ENCODE measurements at places on chromosomes 6 and 20.
A peak's percentile ranks its signal among the peaks of the same experiment; 100 is the strongest.

GRCh38 chr20:31987744-31988143 is 19.8 kb downstream of the XKR7 start:
- no peak for DNase-seq

DNA sequence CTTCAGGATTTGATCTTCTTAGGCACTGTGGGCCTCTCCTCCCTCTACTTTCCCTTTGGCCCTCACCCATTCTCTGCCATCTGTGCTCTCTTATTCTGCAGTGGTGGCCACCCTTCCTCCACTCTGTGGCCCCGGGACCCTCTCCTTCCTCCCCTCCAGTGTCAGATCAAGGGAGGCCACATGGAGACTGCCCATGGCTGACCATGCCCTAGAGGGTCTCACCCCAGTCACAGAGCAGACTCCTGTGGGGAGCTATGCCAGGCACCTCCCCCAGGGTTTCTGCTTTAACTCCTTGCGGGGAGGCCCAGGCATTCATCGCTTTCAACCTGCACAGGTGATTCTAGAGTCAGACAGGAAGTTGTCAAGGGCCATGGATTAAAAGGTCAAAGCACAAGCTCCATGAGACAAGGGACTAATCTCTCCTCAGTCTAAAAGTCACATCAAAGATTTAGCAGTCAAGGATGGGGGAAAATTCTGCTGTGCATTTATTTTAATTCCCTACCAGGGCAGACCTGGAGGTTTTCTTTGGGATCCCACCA is 15.7 kb upstream of the CST3 start:
- DNase-seq: no peak

- no peak for DNase-seq
These were observed 465.2 kb upstream of the CITED2 start for GRCh38 chr6:139839506-139840156.

- DNase-seq: no peak
These were observed 388.1 kb downstream of the EPM2A start for GRCh38 chr6:145347216-145347615.

DNA sequence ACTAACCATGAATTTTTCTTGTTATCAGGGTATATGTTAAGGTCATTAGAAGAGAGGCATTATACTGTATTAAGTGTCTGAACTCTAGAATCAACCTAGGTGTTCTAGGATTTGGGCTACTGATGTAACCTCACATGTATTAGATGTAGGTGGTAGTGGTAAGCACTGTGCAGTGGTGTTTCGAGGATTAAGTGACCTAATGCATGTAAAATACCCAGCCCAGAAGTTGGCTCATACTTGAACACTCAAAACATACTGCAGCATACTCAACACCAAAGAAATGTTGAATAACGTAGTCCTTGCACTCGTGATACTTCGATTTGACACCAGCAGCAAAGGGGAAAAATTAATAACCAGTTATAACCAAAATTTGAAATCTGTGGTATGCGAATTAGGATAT is 48.7 kb downstream of the QKI start:
- DNase-seq: no peak

DNA sequence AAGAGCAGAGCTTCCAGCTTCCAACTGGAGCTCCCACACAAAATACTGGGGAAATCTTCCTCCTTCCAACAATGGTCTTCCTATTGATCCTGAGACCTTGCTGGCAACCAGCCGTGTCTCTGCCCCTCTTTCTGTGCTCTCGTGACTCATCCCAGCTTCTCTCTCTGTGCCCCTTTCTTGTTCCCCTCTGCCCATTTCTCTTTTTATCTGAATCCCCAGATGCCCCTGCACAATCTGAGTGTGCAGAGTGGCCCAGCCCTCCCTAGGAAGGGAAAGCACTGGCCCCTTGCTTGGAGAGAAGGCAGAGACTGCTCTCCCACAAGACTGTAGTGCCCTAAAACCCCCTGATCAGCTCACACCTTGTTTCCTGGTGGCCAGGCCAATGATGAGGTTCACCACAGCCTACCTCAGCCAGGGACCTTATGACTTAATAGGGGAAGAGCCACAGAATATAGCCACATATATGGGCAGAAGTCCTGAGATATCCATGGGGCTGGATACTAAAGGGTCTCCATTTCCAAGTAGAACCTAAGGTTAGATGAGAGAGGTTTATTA is 23.1 kb upstream of the MAS1L start:
- no peak for DNase-seq

DNA sequence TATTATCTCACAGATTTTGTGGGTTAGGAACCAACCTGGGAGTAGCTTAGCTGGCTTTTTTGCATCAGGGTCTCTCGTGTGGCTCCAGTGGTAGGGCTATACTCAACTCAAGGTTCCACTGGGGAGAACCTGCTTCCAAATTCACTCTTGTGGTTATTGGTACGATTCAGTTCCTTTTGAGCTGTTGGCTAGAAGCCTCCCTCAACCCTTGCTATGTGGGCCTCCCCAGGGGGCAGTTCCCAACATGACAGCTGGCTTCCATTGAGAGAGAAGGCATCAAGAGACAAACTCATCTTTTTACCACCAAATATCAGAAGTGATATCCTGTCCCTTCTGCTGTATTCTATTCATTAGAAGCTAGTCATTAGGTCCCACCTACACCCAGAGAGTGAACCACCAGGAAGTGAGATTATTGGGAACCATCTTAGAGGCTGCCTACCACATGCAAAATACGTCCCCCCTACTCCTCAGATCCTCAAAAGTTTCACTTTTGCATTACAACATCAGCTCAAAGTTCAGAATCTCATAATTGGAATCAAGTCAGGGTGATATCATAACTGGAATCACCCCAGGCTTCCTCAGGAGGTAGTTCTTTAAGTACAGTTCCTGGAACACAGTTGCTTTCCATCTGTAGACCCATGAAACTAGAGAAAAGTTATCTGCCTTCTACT is 30.9 kb downstream of the MKKS start:
- no peak for DNase-seq

- no peak for DNase-seq
These were observed 39.9 kb upstream of the TGM2 start for GRCh38 chr20:38205001-38205400.

GRCh38 chr6:10397756-10398445 is 17.0 kb downstream of the TFAP2A start:
- DNase-seq: no peak

GRCh38 chr20:16317445-16318362 is 255.5 kb downstream of the KIF16B start:
- no peak for DNase-seq

DNA sequence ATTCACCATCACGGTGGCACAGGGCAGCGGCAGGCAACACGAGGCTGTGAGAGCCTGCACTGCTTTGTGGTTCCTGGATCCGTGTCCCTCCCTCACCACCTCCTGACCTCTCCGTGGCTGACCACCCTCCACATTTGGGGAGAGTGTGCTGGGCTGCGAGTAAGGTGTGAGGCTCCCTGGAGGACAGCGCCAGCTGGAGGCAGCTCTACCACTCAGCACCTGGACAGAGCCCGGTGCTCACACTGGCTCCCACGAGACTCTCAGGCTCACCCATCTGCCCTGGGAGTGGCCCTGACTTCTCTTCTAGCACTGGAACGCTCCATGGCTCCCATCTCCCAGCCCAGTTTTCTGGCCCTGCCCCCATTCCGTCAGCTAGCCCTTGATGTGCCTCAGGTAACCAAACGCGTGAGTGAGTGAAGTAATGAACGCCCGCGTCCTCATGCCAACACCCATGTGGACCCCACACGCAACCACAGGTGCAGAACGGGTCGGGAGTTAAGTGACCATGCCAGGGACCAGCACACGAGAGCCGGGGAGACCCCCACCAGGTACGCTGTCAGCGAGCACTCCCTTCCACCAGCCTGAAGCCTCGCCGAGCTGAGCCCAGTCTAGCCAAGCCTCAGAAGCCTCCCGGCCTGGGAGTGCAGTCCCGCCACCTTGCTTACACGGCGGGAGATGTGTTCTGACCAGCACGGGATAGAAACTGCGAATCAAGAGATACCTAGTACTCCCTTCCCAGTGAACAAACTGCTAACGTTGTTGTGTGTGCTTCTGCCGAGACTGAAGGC is 137.2 kb downstream of the WDR27 start:
- DNase-seq: no peak

DNA sequence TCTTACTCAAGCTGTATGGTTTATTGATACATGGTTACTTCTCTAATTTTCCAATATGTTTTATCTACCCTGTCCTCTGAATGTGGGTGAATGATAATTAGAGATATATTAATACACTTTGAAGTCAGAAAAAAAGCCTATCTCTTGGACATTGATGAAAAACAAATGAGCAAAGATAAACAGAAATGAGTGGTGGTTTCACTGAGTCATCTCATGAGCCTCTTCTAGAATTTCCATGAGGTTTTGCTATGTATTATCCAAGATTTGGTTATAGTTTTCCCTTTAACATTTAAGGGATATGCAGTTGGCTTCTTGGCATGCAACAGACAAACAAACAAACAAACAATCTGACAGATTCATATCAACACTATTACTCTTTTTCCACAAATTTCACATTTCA is 586.8 kb downstream of the RFPL4B start:
- DNase-seq: no peak

GRCh38 chr6:108872141-108872557 is 23.9 kb downstream of the ARMC2 start:
- no peak for DNase-seq

DNA sequence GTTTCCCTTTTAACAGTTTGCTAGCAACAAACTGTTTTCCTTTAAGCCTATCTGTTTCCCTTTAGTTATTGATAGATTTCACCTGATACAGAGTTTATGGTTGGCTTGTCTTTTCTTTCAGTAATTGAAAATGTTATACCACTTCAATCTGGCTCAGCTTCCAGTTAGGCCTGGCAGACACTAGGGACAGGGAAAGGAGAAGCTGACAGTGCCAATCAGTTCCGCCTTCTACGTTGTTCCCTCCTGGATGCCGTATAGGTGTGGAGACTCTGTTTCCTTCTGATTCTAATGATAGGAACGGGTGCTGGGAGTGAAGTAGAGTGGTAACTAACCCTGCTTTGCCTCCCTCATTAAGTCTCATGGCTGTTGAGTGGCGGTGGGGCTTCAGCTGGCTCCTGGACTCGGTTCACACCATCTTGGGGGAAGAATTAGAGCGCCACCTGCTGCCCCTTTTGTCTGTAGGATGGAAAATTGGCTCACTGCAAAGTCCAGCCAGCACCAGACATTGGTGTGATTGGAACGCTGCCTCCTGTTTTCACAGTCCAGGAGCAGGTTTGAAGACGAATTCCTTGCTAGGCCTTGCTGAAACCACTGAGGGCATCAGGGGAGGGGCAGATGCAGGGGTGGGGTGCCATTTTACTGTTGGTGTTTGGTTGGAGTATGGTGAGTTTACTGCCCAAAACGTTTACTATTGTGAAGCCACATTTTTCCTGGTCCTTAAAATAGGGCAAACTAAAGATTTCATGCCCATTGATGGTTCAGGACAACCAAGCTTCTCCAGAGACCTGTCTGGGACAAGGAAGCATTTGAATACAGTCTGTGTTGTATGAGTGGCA is 1729.5 kb downstream of the GRIK2 start:
- peak; percentile 62 for DNase-seq

DNA sequence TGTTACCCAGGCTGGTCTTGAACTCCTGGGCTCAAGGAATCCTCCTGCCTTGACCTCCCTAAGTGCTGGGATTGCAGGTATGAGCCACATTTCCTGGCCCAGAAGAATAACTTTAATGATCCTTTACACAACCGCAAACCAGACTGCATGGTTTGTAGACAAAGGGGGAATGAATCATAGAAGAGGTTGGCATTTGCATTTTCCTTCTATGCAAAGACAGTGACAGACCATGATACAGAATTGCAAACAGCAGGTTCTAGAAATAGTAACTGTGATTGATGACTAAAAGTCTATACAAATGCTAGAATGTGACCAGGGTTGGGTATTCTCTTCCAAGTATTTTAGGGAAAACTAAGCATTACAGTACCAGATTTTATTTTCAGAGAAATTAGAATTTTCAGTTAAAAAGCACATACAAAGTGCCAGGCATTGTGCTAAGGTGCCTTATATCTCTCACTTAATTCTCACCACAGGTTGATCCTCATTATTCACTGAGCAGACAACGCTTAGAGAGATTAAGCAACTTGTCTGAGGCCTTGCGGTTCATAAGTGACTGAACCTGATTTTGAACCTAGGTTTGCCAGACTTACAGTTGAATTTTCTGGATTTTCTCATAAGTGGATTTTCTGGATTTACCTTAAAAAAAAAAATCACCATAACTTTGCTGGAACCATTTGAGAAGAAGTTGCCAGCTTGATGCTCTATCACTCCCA is 146.6 kb downstream of the ZFAND3 start:
- DNase-seq: no peak

DNA sequence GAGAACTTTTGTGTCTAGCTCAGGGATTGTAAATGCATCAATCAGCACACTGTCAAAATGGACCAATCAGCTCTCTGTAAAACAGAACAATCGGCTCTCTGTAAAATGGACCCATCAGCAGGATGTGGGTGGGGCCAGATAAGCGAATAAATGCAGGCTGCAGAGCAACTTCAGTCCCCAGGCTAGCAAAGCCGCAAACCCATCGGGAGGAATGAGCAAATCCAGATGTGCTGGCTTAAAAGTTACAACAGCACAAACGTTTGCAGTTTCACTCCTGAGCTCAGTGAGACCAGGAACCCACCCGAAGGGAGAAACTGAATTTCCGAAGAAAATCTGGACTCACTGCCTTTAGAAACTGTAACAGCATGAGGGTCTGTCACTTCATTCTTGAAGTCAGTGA is 21.9 kb upstream of the MBOAT1 start:
- DNase-seq: no peak

DNA sequence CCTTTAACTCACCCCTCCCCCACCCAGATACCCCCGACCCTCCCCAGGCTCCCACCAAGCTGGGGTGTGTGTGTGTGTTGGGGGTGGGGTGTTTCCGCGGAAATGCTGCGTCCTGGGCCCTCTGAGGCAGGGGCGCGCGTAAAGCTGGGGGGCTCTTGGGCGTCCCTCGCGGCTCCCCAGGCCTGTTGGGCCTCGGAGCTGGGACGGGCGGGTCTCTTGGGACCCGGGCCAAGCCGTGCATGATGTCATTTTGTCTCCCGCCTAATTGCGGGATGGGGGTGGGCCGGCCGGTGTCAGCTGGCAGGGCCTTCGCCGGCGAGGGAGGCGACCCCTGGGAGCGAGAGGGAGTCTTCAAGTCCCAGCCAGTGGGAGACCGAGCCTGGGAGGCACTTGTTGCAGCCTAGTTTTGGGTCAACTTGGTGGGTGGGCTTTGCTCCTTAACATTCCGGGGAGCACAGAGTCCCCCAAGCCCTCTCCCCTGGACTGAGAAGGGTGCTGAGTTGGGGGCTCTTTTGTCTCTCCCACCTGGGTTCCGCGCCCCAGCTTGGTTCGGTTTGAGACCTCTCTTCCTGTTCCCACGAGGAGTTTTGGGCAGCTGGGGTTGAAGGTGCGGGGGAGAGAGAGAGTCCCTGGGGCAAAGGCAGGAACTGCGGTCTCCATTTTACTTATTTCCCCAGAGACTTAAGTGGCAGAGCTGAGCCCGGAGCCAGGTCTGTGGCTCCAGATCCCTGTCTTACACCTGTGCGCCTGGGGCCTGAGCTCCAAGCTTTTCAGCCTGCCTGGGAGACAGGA is 623 bp downstream of the MYBL2 start:
- DNase-seq: no peak

GRCh38 chr6:68343901-68344300 is 291.2 kb upstream of the ADGRB3 start:
- peak; percentile 44 for DNase-seq

Data from NCI-H2107 (cell line).